Stimulated activated CD4-positive, alpha-beta T cell treated with anti-CD3 and anti-CD28 coated beads, Interleukin-1b, Interleukin-23, amount 100 ng/mL, for 48 hours (primary cell): ENCODE measurements at places on chromosomes 3 and 15.
A peak's percentile ranks its signal among the peaks of the same experiment; 100 is the strongest.

DNA sequence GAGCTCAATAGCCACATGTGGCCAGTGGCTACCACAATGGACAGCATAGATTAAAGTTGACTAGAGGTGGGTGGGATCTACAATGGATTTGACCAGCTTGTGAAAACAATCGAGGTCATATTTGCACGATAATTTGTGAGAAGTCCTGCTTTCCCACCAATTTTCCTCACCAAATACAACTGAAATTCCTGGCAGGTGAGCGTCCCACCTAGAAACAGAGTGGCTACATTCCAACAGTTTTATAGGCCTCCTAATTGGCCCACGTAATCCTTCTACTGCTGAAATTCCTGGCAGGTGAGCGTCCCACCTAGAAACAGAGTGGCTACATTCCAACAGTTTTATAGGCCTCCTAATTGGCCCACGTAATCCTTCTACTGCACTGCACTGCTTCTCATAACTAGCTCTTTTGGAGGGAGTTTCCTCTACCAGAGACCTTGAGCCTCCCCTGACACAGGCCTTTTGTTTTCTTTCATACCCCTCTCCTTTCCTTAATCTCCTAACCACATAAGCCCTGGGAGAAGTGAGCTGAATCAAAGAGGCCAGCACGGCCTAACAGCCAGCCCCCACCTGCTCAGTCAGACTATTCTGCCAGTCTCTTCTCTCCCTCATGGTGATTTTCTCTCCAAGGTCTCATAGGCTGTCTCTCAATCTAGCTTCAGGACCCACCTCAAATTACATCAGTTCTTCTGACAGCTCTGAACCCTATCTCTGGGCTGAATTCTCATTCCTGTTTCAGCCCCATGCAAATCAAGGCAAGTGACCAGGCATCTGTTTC is 80.2 kb downstream of the BFSP2 start:
- no peak for DNase-seq

DNA sequence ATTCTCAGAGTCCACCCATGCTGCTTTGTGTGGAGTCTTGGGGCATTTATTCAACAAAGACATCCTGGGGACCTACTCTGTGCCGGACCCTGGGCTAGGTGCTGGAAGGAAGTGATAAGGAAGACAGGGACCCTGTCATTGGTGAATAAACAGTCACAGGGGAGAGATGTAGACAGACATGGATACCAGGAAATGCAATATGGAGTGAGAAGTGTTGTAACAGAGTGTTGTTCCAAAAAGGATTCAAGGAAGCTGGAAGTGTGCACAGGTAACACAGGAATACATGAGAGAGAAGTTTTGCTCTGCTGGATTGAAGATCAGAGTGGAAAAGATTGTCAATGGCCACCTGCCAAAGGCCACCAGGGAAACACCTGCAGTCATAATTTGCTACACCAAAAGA is 89.0 kb downstream of the PDCD6IP start:
- no peak for DNase-seq

DNA sequence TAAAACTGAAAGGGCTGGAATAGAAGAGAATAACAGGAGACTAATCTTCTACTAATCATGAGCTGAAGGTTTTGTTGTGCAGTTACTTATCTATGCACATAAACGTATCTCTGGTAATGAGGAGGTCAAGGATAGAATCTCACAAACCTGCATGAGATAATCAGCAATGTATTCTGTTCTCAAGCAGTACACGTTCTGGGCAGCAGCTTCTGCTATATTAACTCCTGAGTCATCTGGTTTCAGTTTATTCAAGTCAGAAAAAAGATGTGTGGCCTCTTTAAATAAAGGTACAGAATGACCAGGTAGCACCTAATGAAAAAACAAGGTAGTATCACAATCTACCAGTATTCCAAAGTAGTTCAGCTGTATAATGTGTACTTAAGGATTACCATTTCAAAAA is 34.9 kb downstream of the CDV3 start:
- DNase-seq = no peak

DNA sequence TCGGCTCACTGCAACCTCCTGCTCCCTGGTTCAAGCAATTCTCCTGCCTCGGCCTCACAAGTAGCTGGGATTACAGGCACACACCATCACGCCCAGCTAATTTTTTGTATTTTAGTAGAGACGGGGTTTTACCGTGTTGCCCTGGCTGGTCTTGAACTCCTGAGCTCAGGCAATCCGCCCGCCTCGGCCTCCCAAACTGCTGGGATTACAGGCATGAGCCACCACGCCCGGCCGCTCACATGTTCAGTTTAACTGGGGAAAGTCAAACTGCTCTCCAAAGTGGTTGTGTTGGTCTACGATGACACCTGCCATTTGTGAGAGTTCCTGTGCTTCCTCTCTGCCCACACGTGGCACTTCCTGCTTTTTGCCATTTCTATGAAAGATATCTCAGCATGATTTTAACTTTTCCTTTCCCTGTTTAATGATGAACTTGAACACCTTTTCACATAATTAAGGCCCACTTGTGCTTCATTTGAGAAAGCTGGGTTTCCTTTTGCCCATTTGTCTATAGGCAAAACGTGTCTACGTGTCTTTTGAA is 877 bp upstream of the GP5 start:
- DNase-seq = no peak

DNA sequence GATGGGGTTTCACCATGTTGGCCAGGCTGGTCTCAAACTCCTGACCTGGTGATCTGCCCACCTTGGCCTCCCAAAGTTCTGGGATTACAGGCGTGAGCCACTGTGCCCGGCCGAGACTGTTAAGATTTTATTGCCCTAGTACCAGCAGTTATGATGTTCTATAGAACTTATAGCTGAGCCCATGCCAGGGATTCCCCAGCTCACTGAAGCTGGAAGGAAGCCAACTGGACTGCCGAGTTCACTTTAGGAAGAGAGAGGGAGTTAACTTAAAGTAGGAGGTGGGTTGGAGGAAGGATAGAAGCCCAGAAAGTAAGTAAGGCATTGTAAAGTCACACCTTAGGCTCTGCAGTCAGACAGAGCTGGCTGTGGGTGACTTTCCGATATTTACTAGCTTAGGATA is 101.1 kb upstream of the BOC start:
- no peak for DNase-seq

DNA sequence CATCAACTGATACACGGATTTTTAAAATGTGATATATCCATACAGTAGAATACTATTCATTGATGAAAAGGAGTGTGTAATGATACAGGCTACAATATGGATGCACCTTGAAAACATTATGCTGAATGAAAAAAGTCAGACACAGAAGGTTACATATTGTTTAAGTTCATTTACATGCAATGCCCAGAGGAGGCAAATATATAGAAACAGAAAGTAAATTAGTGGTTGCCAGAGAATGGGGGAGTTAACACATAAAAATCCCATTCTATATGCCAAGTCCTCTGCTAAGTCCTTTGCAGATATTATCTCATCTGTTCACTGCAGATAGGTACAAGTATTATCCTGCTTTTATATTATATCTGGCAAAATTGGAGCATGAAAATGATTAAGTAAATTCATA is 22.1 kb upstream of the CDIN1 start:
- DNase-seq = no peak

DNA sequence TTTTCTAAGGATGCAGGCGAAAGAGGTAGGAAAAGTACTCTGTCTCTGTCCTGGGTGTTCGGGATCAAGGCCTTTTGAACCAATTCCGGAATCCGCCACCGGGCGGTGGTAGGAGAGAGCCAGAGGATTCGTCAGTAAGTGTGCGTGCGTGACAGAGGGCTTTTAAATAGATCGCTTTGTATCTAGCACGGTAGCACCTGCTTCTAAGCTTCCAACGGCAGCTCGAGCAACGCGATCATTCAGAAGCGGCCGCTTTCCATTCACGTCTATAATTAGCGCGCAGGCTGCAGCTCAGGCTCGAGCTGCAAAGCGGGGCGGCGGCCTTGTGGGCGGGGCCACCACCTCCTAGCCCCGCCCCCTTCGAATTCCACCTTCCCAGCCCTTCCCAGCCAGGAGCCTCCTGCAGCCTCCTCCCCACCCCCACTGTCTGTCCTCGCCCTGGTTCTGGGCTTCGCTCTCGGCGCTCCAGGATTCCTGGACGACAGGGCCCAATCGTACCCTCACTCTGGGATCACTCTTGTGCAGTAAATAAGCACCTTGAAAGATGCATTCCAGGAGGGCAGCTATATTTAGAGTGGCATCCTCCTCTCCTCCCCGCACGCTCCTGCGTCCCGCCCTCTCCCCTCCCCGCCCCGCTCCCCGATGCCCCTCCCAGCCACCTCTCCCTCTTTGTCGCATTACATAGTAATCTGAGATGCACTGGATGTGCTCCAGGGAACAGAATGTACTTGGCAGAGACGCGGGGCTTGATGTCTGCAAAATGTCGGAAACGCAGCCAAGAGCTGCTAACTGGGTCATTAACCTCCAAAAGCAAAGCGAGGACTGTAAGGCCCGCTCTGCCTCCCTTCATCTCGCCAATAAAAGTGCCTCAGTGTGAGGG is 224.1 kb upstream of the TPRG1 start:
- DNase-seq = peak; percentile 34

- DNase-seq = no peak
These were observed 25.3 kb downstream of the CAPN3 start for GRCh38 chr15:42384597-42384996.

- no peak for DNase-seq
These were observed 12.4 kb downstream of the AMIGO3 start for GRCh38 chr3:49707113-49707480.

DNA sequence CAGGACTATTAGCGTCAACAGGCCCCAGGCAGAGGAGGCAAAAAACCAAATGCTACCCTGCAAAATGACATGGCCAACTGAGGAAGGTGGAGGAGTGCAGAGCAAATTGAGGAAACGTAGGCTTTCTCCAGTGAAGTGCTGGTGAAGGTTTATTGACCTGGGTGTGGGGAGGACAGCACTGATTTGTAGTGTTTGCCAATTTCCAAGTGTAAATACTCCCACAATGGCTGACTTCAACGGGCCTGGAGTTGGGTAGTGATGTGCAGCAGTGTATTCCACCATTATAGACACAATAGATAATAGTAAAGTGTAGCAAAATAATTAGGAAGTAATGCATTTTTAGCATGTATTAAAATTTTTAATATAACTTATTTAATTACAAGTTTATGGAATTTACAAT is 32.2 kb upstream of the TPM1 start:
- DNase-seq = no peak
